Cortex of kidney (tissue), 1 donor: ENCODE measurements at places on chromosomes 5 and 9.

GRCh38 chr9:12822111-12822510 is 47.3 kb downstream of the LURAP1L start:
- no peak for DNase-seq

DNA sequence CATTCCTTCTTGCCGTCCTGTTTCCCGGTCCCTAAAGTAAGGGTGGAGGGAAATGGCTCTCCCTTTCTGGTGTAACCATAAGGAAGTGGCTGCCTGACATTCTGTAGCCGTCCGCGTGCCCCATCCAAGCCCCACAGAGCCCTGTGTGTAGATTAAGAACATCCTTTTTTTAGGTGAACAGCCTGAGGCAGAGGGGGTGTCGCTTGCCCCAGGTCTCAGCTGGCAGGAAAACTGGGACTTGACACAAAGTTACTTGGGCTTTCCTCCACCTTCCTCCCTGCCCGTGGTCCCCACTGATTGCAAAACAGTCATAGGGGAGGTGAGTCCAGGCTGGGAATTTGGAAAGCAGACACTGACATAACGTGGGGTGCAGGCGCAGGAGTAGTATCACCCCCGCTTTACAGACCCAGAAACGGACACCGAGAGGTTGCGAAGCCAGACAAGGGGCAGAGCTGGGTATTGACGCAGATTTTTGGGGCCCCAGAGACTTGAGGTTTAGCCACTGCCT is 22.8 kb downstream of the C9orf50 start:
- no peak for DNase-seq

- DNase-seq = no peak
Observed at GRCh38 chr5:14873093-14873492, 1.5 kb upstream of the ANKH start.

DNA sequence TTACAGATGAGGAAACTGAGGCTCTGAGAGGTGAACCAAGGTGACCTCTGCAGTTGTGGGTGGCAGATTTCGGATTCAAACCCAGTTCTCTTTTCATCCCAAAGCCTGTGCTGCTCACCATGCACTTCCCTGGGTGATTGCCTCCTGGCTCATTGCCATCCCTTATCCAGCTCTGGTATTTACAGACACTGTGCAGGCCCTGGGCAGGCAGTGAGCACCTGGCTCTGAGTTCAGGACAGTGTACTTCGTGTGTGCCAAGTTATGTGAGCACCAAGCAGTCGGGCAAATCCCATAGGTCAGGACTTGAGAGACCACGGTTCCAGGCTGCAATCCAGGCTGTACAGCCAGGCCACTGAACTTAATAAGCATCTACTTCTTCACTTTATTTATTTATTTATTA is 1.4 kb downstream of the LRSAM1 start:
- no peak for DNase-seq

GRCh38 chr9:87089506-87089905 is 142.2 kb upstream of the GAS1 start:
- no peak for DNase-seq

GRCh38 chr9:95125652-95126051 is 191.9 kb downstream of the FANCC start:
- no peak for DNase-seq

- no peak for DNase-seq
Observed at GRCh38 chr5:127821896-127822295, 118.7 kb downstream of the CCDC192 start.

- DNase-seq = no peak
Observed at GRCh38 chr9:133919253-133920115, 72.6 kb downstream of the VAV2 start.

DNA sequence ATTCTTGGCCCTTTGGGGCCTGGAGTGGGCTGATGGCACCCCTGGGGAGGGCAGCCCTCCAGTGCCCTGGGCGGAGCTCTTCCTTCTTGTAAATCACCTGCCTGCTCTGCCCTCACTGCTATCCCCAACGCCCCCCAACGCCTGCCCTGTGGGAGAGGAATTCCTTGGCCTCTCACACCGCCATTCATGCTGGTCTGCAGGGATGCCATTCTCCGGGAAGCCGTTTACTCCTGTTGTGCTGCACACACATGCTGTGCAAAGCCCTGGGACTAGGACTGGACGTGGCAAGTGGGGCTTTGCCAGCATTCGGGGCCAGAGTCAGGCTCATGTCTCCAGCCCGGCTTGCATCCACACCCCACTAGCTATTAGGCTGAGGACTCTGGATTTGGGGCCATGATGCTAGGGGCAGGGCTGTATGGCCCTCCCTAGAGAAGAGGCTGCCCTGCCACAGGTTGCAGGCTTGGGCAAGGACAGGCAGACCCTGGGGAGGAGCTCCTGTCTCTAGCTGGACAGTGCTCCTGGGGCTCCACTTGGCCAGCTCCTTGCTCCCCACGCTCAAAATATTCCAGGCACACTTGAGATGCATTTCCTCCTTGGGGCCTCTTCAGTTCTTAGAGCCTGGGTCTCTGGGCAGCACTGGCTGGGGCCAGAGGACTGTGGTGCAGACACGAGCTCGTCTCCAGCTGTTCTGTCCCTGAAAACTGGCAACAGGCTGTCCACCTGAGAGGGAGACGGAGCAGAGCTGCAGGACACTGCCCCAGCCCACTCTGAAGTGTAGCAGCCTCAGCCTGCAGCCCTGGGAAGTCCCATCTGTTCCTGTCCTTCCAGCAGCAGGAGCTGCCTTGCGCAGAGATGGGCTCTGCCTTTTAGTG is 226.9 kb downstream of the CACNA1B start:
- DNase-seq = no peak

DNA sequence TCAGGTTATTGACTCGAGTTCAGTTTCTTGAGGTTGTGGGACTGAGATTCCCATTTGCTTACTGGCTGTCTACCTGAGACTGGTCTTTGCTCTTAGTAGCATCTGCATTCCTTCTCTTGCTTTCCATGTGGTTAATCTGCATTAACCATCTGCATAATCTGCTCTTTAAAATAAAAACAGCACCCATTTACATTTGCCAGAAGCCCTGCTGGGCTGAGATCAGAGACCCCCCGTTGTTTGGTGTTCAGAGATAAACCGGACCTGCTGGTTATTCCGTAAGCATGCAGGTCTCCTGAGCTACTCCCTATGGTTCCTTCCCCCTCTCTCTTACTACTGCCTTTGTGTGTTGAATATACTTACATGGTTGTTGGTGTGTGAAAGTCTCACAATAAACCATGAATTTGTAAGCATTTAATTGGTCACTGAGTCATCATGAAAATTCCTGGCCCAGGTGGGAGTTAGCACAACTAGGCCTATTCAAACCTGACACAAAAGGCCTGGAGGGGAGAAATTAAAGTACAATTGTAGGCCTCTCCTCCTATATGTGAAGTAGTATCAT is 396.7 kb downstream of the MRPS30 start:
- DNase-seq = no peak

GRCh38 chr9:31320494-31320893 is 1063.9 kb upstream of the ACO1 start:
- no peak for DNase-seq

- DNase-seq = no peak
Observed at GRCh38 chr5:127634007-127634406, 14.9 kb upstream of the CTXN3 start.

DNA sequence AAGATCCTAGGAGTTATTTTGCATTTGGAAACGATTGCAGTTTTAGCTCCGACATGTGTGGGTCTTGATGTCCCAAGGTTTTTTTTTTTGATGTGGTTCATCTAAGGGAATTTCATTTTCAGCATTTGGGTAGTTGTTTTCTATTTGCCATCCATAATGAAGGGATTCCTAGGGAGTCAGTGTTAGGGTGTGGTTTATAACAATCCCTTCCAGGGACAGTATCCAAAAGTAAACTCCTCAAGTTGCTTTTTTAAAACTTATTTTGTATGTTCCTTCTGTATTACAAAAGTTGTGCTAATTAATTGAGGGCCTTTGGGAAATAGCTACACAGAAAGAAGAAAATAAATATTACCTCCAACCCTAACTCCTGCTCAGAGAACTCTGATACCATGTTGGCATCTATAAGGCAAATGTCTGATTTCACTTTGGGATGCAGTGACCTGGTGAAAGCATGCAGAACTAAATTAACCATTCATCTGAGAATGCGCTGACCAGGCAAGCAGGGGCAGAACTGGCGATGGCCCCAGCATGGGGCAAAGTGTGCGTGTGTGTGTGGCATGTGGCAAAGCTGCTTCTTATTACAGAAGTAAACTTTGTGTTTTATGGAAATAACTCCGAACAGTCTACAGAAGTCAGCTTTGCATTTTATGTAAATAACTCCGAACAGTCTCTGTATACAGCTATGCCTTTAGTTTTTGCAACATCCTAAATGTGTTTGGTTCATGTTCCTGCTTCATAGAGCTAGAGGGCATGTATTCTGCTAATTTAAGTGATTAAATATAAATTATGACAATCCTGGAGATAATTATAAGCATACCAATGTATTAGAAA is 237.2 kb downstream of the TRPM3 start:
- DNase-seq = no peak

DNA sequence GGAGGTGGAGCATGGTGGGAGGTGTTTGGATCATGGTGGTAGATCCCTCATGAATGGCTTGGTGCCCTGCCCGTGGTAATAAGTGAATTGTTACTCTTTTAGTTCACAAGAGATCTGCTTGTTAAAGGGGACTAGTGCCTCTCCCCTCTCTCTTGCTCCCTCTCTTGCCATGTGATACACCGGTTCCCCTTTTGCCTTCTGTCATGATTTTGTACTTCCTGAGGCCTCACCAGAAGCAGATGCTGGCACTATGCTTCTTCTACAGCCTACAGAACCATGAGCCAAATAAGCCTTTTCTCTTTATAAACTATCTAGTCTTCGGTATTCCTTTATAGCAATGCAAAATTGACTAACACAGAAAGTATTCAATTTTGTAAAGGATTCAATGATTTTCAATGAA is 817.1 kb downstream of the TLR4 start:
- DNase-seq = no peak
